ENCODE measurements at places on chromosomes 2 and 18.

- no peak for DNase-seq
Observed at GRCh38 chr2:204738721-204739120, 193.4 kb downstream of the PARD3B start.

GRCh38 chr2:174009488-174010223 is 44.5 kb upstream of the SP3 start:
- DNase-seq: no peak

DNA sequence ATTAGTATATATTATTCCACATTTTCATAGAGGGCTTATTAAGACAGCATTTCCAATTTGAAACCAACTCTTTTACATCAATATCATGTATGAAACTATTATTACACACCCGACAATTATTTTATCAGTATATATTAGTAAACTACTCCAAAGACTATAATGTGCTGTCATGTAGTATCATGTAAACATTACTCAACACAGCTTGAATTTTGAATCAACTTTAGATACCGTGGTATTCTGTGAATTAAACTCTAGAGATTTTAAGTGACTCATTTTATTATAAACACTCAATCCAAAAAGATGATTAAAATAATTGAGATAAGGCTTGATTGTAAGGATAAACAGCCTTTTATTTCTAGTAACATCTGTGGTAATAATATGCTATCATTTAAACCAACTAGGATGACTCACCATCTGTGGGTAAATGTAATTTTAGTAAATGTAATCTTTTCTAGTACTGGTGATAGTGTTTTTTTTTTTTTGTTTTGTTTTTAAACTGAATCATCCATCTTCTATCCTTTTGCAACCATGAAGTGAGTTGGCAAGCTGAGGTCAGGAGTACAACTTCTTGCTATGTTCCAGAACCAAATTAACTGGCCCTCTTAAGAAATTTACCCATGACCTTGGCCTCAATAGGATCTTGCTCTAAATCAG is 144.3 kb upstream of the SMAD7 start:
- no peak for DNase-seq

- DNase-seq: no peak
Observed at GRCh38 chr18:69686861-69687260, 260.8 kb downstream of the CD226 start.

- DNase-seq: no peak
Observed at GRCh38 chr2:123961576-123961975, 63.5 kb upstream of the CNTNAP5 start.

DNA sequence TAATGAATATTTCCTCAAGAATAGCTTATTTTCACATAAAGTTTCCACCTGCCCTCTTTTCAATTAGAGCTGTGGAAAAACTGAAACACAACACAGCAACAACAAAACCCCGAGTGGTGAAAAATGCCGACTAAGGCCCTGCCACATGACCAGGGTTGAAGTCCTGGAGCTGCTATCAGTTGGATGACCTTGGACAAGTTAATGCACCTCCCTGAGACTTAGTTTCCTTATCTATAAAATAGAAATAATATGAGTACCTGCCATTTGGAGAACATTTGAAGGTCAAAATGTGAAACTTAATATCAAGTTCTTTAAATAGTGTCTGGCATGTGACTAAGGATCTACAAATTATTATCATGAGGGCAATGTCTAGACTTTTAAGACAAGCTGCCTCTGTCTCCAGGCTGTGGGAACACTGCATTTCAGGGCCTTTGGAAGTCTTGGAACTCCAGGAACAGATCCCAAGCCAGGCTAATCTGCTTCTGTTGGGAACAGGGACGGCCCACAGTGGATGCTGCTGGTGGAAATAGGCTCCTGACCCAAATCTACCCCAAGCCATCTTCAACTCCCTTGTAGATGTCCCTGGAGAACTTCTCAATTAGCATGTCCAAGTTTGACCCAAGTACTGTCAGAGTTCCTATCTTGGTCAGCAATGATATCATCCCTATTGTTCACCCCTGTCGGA is 42.0 kb upstream of the TRIB2 start:
- DNase-seq: no peak

- no peak for DNase-seq
Observed at GRCh38 chr2:5235701-5236100, 456.5 kb upstream of the SOX11 start.

GRCh38 chr18:68662754-68663153 is 52.2 kb downstream of the TMX3 start:
- DNase-seq: no peak

DNA sequence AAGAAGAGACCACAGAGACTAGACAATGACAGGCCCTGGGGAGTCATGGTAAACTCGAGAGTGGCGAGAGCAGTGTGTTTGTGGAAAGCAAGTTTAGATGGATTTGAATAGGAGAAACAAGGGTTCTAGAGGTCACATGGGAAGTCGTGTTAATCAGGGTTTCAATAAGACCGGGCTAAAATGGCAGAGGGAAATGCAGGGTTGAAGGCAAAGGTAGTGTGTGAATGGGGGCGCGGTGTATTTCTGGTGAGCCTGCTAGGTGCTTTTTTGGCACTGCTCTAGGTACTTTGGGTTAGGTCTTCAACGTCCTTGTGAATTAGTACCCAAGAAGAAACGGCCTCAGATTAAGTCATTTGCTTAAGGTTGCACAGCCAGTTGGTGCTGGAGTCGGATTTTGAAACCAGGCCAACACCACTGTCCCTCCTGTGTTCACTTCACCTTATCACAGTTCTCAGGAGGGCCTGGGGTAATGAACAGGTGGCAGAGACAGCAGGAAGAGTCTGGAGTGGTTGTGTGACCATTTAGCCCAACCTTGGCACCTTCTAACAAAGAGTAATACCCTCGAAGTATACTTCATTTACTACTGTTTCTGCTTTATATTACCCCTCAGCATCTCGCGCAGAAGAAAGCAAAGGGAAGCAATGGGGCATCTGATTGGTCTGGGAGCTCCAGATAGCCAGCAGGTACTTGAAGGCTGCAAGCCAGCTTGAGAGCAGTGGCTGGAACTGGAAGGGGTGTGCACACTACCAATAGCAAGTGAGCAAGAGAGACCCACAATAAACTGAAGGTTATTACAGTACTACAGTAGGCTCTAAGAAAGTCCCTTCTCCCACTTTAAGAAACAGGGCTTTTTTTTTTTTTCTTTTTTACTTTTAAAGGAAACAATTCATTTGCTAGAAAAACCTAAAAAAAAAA is 33.4 kb upstream of the GAREM2 start:
- DNase-seq: no peak

GRCh38 chr18:21398121-21398520 is 156.1 kb downstream of the GREB1L start:
- no peak for DNase-seq

DNA sequence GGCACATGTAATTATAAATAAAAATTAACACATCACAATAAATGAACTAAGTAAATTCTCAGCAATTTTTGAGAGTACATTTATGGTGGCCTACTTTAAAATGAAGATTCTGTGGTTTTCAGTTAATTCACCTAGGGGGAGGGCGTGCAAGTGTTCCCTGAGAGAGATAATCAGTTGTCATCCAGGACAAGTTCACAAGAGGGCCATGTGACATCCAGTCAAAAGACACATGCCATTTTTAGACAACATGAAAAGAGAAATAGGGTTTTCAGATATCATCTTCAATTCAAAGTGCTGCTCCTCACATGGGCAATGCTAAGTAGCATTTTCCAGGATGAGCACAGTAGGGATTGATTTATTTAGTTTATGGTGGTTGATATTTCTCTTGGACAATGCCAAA is 393.7 kb downstream of the STK39 start:
- no peak for DNase-seq

DNA sequence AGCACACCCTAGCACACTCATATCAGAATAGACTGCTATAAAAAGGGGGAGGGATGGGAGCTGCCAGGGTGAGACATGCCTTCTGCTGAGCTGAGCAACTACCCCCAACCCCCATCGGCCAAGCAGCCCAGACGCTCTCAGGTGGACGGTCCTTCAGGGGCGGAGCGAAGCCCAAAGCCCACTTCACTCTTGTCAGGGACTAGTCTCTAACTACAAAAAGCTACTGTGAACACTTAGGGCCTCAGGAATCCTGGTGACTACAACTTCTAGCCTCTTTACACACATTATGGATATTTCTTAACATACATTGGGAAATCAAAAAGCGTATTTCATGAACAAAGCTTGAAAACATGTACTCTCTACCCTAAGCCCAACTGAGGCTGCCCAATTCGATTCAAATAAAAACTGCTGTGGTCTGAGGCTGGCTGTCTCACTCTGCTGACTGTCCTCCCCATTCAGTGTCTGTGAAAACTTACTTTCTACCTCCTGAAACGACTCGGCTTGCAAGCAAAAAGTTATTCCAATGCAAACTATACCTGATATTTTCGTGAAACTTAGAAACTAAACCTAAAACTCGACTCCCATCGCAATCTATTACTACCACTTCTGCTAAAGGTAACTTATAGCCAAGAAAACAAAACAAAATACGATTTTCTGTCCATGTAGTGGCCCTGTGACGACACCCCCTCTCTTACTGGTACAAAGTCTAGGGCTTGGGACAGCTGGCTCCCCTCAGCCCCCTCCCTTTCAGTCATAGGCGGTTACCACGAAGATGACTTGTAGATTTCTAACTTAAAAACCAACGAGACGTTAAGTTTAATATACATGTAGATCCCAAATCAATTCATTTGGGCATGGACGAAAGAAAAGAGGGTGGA is 1.2 kb downstream of the SERTAD2 start:
- no peak for DNase-seq

- DNase-seq: no peak
Observed at GRCh38 chr2:182064019-182064778, 78.5 kb downstream of the PPP1R1C start.

GRCh38 chr2:217338306-217338916 is 478.5 kb upstream of the TNP1 start:
- no peak for DNase-seq

DNA sequence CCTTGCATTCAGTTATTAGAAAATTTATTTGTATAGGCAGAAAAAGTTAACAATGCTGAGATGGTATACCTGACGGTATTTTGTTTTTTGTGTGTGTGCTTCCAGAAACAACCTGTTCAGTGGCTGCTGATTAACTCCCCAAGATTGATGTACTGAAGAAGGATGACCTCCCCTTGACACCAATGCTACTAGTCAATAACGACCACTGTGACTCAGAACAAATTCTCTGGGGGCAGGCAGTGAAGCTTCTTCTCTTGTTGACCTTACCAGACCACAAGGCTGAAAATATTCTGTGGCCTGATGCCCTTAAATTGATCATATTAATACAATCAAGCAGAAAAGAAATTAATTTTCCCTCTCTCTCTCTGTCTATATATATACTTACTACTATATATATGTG is 1182.9 kb upstream of the CRIM1 start:
- no peak for DNase-seq

GRCh38 chr2:102119255-102119654 is 23.3 kb upstream of the IL1R1 start:
- no peak for DNase-seq

DNA sequence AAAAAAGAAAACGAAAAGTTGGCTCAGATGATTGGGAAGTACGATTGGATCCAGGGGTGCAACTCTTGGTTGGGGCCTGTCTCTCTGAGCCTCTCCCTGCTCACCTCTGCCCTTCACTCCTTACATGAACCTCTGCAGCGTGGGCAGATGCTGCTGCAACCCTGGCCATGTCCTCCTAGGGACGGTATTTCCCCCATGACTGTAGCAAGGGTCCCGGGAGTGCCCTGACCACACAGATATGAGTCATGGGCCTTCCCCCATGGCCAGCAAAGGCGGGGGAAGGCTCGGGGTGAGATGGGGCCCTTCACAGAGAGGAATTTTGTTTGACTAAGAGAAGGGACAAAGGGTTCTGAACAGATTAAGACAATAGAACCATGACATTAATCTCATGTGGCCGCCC is 129.0 kb downstream of the NCK2 start:
- no peak for DNase-seq

DNA sequence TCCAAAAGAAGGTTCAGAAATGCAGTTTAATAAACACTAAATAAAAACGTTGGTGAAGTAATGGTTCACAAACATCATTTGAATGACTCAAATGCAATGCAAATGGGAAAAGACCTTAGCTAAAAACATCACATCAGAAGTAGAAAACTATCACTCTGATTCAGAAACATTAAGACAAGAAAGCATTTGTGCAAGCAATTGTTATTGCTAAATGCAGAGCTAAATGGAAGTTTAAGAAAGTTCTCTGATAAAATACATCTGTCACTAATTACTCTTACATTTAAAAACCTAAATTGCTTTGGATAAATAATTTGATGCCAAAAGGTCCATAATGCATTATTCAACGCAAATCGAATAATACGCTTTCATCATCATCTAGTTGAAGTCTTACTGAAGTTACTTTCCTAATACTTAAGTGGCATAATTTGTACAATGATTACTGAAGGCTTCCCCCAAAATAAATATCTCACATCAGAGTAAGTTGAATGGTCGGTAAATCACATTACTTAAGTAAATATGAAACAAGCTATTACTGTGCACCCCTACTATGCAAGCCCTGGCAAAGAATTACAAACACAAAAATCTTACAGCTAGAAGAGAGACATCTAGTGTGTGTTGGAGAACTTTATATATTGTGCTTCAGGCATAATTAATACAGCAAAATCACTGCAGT is 105.7 kb upstream of the KCTD1 start:
- no peak for DNase-seq

GRCh38 chr2:42906557-42907411 is 114.4 kb upstream of the HAAO start:
- no peak for DNase-seq

DNA sequence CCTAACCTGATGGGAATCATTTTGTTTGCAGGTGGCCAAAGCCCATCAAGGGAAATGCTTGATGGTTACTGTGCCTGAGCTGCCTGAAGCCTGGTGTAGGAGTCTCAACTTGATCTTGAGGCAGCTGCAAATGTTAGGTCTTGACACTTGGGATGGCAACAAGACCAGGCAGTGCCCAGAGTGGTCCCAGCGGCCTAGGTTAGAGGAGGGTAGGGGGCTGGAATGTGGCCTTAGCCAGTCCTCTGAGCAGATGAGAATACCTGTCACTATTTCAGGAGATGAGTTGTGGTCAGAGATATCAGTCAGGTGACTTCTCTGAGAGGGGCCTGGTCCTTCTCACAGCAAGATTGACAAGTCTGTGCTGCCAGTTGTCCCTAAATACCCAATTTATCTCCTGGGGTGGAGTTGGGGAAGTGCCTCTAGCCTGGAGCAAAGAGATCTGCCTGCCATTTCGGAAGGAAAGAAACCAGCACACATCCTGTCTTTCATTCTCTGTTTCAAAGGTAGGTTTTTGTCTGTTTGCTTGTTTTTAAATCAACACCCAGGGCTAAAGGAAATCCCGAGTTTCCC is 13.4 kb downstream of the SPTBN1 start:
- DNase-seq: no peak

GRCh38 chr2:229714736-229715541 is 584 bp upstream of the DNER start:
- DNase-seq: no peak

GRCh38 chr2:168521053-168521741 is 65.1 kb downstream of the CERS6 start:
- DNase-seq: no peak

- DNase-seq: no peak
Observed at GRCh38 chr2:95087379-95087778, 34.2 kb downstream of the MRPS5 start.
